ENCODE measurements at places on chromosomes 16 and 17.

DNA sequence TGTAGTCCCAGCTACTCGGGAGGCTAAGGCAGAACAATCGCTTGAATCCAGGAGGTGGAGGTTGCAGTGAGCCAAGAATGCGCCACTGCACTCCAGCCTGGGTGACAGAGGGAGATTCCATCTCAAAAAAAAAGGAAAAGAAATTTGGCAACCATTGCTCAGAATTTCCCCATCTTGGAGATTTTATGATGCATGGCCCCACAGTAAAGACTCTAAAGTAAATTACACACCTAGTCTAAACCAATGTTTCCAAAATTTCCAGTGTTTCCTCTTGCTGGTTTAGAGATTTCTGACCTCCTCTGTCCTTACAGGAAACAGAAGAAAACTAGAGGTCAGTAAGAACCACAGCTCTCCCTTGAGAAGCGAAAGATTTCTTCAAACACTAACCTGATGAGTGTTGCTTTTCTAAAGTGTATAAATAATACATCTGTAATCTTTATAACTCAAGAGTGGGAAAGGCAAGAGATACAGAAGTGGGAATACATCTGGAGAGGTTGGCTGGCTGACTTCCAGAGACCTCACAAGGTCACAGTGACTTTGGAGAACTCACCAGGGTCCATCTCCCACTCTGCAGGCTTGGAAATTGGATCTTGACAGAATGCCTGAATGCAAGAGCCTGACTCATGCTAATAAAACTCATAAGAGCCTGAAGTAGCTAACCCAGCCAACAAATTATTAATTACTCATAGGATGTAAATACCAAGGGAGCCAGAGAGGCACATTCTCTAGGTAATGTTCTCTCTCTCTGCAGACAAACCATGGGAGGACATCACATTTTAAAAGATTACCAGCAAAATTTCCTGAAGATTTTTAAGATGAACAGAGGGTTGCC is 8.8 kb downstream of the ADAT1 start:
- no peaks in the 10 kb centered on the region for H3K36me3 ChIP-seq
- no peak overlapping the region for H3K4me3 ChIP-seq
- DNase-seq = no peak
- no peaks in the 10 kb centered on the region for H3K27me3 ChIP-seq
- no peaks in the 10 kb centered on the region for H3K4me1 ChIP-seq

GRCh38 chr17:59073972-59074371 is 32.7 kb downstream of the TRIM37 start:
- H3K4me3 ChIP-seq = no peak overlapping the region
- no peaks in the 10 kb centered on the region for H3K27me3 ChIP-seq
- no peak overlapping the region for H3K27ac ChIP-seq
- DNase-seq = no peak
- H3K36me3 ChIP-seq = no peaks in the 10 kb centered on the region
- H3K4me1 ChIP-seq = no peaks in the 10 kb centered on the region

GRCh38 chr17:2532146-2532720 is 20.5 kb upstream of the METTL16 start:
- peaks cover 4% of the 10 kb centered on the region for H3K4me1 ChIP-seq
- no peak for DNase-seq
- H3K27ac ChIP-seq = no peak overlapping the region
- H3K36me3 ChIP-seq = no peaks in the 10 kb centered on the region

GRCh38 chr17:8002721-8003593 is 542 bp downstream of the GUCY2D start:
- H3K27ac ChIP-seq = no peak overlapping the region
- no peaks in the 10 kb centered on the region for H3K4me1 ChIP-seq
- H3K4me3 ChIP-seq = peak overlapping the region; percentile 56
- no peaks in the 10 kb centered on the region for H3K36me3 ChIP-seq
- H3K27me3 ChIP-seq = peaks cover 45% of the 10 kb centered on the region

- no peaks in the 10 kb centered on the region for H3K4me1 ChIP-seq
- H3K27me3 ChIP-seq = no peaks in the 10 kb centered on the region
- no peak overlapping the region for H3K27ac ChIP-seq
- DNase-seq = no peak
- H3K36me3 ChIP-seq = no peaks in the 10 kb centered on the region
Observed at GRCh38 chr17:42281571-42282096, 5.4 kb upstream of the STAT5B start.
